ENCODE measurements at places on chromosomes 2 and 18.

- DNase-seq = no peak
Observed at GRCh38 chr2:232793271-232793670, 16.9 kb upstream of the KCNJ13 start.

GRCh38 chr18:79580498-79581171 lies 99.0 kb upstream of the CTDP1 start:
- no peak for DNase-seq

GRCh38 chr18:59202258-59202820 lies 17.6 kb upstream of the GRP start:
- DNase-seq = no peak

GRCh38 chr18:76455003-76455676 lies 39.9 kb downstream of the ZNF516 start:
- DNase-seq = no peak

DNA sequence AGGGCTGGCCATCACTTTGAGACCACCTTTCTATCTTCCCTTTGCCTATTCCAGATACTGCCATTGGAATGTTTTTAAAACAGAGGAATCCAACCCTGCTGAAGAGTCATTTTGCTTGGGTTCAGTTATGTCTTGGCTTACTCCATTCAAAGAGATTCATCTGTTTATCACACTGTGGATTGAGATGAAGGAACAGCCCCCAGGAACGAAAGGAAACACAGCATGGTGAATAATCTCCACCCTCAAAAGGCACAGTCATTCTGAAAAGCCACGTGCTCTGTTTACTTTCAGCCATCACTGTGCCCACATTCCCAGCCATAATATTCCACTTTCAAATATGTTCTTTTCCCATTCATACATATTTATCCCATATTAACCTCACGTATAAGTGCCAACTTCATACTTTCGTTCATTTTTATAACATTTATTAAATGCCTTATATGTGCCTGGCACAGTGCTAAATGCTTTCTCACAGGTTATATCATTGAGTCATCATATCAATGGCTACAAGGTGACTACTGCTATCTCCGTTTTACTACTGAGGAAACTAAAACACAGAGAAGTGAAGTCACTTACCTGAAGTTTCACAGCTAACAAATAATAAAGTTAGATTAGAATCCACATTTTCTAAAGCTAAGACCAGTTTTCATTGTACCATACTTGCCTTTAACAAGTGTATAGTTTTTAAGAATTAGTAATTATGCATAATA lies 143.6 kb downstream of the OSR1 start:
- no peak for DNase-seq

- no peak for DNase-seq
Observed at GRCh38 chr2:64186699-64187605, 42.7 kb upstream of the PELI1 start.
